ENCODE measurements at places on chromosomes 7 and 10.

DNA sequence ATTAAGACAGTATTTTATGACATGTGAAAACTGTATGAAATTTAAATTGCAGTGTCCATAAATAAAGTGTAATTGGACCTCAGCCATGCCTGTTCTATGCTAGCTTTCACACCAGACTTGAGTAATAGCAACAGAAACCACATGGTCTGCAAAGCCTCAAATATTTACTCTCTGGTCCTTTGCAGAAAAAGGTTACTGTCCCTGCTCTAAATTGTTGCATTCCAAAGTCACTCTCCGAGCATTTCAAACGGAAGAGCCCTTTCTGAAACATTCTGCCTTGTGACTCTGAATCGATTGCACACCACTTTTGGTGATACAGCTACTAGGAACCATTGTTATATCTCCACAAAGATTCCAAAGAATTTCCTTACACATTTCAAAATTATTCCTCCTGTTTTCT, 81.0 kb upstream of the STK17A start:
- no peak for DNase-seq

GRCh38 chr10:86723009-86723408, 33.4 kb upstream of the BMPR1A start:
- DNase-seq, result no peak

DNA sequence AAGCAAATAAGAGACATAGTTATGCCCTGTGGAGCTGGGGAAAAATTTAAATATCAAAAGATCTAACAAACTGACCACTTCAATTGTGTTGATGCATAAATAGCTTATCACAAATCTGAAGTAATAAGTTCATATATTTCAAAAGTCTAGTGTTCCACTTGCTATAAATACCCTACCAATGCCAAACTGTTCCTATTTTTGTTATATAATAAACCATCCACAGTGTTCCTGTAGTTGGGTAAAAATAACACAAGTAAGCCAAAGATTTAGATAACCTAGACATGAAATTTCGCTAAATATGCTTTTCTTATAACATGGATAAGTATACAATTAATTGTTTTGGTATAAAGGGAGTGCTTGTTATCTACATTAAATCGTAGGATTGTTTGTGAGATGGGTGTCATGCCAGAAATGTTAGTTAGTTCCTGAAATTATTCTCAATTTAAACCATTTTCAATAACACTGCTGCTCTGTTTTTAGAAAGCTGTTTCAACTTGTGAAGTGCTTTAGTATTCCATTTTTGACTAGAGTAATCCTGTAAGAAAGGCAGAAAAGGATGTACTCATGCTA, 85.5 kb downstream of the CACNA2D1 start:
- DNase-seq, result no peak

- DNase-seq, result no peak
Measured at GRCh38 chr10:22704471-22704911, 9.9 kb downstream of the PIP4K2A start.

DNA sequence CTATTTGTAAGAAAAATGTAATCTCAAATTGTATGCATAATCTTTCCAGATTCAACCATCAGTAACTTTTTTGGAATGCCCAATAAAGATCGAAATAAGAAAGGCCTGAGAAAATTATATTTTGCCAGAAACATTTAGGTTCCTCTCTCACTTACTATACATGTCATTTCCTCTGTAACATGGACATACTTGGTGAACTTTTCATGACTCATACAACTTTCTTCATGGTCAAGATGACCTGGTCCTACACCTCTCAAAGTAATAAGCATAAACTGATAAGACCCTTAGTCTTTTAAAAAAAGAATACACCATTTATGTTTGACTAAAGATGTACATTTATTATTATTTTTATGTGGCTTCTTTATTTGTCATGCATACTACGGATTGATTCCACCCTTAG, 125.3 kb downstream of the REEP3 start:
- DNase-seq, result no peak
